Activated CD4-positive, CD25-positive, alpha-beta regulatory T cell (primary cell): ENCODE measurements at places on chromosomes 7 and 10.

DNA sequence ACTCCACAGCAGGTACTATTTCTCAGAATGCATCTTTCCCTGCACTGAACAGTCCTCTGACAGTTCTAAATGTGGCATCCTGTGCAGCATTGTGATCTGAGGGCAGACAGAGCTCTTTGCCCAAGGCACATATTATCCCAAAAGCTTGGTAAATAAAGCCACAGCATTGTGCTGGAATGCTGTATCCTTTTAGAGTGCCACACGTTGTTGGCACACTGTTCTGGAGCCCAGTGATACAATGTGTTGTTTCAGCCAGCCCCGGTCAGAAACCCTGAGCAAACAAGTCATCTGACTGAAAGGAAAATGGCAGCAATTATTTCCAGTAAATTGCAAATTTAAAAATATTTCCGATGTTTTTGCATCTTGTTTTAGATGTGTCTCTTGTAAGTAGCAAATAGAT, 45.4 kb downstream of the NAMPT start:
- no peak for DNase-seq

GRCh38 chr7:12323415-12323814, 80.2 kb downstream of the VWDE start:
- DNase-seq, result no peak

DNA sequence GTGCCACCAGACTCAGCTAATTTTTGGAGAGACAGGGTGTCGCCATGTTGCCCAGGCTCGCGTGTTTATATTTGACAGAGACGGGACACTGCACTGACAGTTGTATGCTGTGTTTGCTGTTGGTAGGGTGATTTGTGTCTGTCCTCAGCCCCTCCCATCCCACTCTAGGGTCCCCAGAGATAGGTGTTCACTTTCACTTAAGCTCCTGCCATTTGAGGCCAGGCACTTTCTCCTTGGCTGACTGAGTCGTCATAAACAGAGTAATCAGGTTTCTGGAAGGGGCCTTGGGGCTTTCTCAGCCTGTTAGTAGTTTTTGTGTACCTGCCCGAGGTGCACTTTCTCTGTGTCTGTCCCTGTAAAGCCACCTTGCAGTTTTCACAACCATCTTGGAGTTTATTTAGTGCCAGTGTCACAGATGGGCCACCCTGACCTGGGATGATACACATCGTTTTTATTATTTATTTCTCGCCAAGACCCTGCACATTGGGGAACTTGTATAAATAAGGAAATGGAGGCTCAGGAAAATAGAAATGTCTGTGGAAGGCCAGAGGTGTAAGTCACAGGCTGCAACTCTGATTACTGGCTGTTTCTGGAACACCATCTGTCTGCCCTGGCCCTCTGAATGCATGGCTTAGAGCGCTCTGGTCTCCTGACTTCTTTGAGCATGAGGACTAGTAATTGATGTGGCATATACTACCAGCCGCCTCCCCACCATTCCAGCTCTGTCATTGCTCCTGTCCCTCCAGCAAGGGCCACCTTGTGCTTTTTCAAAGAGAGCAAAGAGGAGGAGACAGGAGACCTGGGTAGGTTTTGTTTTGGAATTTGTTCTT, 81.9 kb upstream of the PDCD4 start:
- DNase-seq, result no peak

DNA sequence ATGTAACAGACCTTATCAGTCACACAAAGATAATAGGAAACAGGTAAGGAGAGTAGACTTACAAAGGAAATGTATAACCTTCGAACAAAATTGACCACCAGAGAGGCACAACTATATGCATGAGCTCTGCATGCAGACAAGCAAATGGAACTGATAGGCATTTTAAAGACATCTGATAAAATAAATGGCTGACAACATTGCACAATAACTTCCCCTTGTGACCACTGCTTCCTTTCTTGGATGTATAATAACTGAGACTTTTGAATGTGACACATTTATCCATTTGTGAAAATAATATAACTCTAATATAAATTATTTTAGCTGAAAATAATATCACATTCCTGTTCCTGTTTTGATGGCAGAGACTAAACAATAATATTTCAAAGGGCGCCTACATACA, 654.2 kb upstream of the STEAP1 start:
- DNase-seq, result no peak

GRCh38 chr10:100779329-100779728, 33.9 kb downstream of the PAX2 start:
- no peak for DNase-seq

- no peak for DNase-seq
These were observed 4.4 kb upstream of the SNX13 start for GRCh38 chr7:17944720-17945119.

- no peak for DNase-seq
These were observed 170.6 kb downstream of the EBF3 start for GRCh38 chr10:129793479-129793878.

GRCh38 chr10:51176976-51177695, 102.8 kb downstream of the PRKG1 start:
- no peak for DNase-seq

GRCh38 chr10:78547397-78547796, 513.7 kb downstream of the RPS24 start:
- no peak for DNase-seq

DNA sequence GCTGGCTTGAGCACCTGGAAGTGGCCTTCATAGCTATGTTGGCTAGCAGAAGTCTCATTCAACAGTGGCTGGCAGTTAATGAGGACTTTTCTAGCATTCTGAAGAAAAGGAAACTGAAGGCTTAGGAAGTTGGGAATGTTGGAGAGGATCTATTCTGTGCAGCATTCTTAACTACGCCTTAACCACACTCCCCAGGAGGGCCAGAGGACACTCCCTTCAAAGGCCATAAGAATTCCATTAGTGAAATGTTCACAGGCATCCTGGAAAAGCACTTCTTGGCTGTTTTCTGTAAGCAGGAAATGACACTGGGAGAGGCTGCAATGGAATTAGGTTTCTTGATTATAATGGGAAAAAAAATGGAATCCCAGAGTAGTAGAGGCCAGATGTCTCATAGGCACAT, 188.9 kb downstream of the ARHGAP12 start:
- no peak for DNase-seq

- no peak for DNase-seq
These were observed 497.4 kb downstream of the PLXDC2 start for GRCh38 chr10:20313665-20314064.
